ENCODE measurements at places on chromosomes 3 and 15. TPM values are rescaled to one million over a fixed set of nuclear protein-coding genes. Genes with fewer than 3 reads are reported as not detected.

Gene TIMP4
- not detected for polyA plus RNA-seq

Gene GOLGA6D
- not detected for polyA plus RNA-seq

Gene STRC
- not detected for polyA plus RNA-seq

Gene GDPGP1
- polyA plus RNA-seq = 0.99 TPM

Gene IQCB1
- 23.1 TPM for polyA plus RNA-seq

Gene SYNPR
- polyA plus RNA-seq = not detected

Gene TMA7
- polyA plus RNA-seq = 714 TPM

Gene GABRB3
- 0.05 TPM for polyA plus RNA-seq

Gene ONECUT1
- polyA plus RNA-seq = not detected

Gene CHRM5
- not detected for polyA plus RNA-seq

Gene CHRNA5
- 2.0 TPM for polyA plus RNA-seq

Gene CLRN1
- not detected for polyA plus RNA-seq

Gene RTP1
- not detected for polyA plus RNA-seq

Gene ANKRD34C
- polyA plus RNA-seq = not detected

Gene MAP6D1
- polyA plus RNA-seq = 0.55 TPM

Gene IL5RA
- not detected for polyA plus RNA-seq

Gene SNX4
- 23.0 TPM for polyA plus RNA-seq

Gene LIPC
- 1.7 TPM for polyA plus RNA-seq

Gene ARPIN
- not detected for polyA plus RNA-seq

Gene A4GNT
- polyA plus RNA-seq = not detected

Gene CACNA1D
- polyA plus RNA-seq = not detected

Gene BHLHE40
- 1.2 TPM for polyA plus RNA-seq

Gene SLC22A13
- polyA plus RNA-seq = 0.40 TPM

Gene SLC9C1
- not detected for polyA plus RNA-seq

Gene RBPMS2
- polyA plus RNA-seq = not detected

Gene DPPA4
- not detected for polyA plus RNA-seq

Gene TGM4
- polyA plus RNA-seq = not detected

Gene FANCD2
- polyA plus RNA-seq = 62.8 TPM

Gene CP
- polyA plus RNA-seq = not detected

Gene TYRO3
- polyA plus RNA-seq = 0.82 TPM

Gene TM6SF1
- polyA plus RNA-seq = not detected

Gene GNAT1
- not detected for polyA plus RNA-seq

Gene ALS2CL
- polyA plus RNA-seq = 1.6 TPM

Gene RAD54L2
- polyA plus RNA-seq = 10.7 TPM

Gene MYLK
- polyA plus RNA-seq = not detected

Gene ATP13A5
- polyA plus RNA-seq = not detected

Gene CFAP161
- not detected for polyA plus RNA-seq
